ENCODE measurements at places on chromosomes 1 and 21.

- no peak for DNase-seq
These were observed 8.6 kb downstream of the COL6A1 start for GRCh38 chr21:45990049-45990711.

DNA sequence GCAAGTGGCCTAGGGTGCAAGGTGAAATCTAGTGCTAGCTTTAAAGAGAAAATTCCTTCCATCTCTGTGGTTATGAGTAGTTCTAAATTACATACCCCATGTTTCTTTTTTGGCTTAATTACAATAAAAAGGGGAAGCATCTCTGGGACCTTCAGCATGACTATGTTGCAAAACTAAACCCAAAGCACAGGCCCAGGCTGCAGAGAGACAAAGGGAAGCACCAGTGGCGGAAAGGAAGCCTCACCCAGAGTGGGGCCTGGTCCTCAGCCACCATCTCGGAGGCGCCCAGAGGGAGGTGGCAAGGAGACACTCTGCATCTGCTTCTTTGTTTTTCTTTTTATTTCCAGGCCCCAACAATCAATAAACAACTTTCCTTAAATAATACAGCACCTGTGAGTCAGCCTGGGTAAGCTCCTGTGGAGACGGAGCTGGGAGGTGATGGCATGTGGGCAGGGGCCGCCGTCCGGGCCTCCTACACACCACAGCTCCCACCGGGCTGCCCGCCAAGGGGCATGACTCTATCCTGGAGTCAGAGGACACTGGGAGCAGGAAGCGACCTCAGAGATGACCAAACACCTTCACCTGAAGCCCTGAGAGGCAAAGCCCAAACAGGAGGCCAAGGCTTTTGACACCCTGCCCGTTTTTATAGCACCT lies 21.7 kb downstream of the ITPKB start:
- DNase-seq = no peak

DNA sequence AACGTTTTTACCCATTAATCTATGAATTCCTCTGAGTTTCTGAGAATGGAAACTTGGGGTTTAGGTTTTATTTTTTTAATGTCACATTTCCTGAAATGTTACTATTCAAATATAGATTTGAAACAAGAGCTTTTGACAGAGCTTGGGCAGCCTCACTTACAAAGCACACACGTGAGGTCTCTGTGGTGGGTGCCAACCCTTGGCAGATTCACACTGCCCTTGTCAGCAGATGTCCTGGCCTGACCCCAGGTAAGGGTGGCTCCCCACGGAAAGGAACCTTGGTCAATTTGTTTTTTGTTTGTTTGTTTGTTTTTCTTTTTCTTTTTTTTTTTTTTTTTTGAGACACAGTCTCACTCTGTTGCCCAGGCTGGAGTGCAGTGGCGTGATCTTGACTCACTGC lies 53.5 kb downstream of the FAAP20 start:
- DNase-seq = no peak

DNA sequence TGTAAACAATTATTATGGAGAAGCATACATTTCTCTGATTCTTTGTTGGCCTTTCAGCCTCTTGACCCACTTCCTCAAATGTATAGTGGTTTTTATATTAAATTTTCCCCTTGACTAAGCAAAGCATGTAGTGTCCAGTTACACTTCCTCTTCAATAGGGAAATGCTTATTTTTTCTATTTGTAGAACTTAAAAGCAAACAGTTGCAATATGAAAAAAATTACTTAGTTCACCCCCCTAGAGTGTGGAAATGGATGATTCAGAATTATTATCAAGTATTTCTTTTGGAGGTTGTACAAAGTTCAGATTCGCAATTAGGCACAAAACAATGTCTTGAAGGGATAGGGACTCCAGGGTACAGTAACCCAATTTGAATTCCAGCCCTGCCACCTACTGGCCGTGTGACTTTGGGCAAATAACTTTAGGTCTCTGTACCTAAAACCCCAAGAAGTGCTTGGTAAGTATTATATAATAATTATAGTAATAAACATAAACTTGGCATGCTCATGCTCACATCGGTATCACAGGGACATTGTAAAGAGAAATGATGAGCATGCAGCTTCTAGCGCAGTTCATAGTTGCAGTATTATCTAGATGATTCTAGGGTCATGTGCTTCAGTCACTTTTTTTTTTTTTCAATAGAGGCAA lies 28.6 kb upstream of the IFNGR2 start:
- DNase-seq = no peak
